Fibroblast of skin of right quadriceps (primary cell): ENCODE measurements at places on chromosomes 2 and 18.

GRCh38 chr18:50338715-50339114 is 36.1 kb upstream of the SKA1 start:
- no peak for DNase-seq

- DNase-seq = no peak
These were observed 30.2 kb upstream of the SCLY start for GRCh38 chr2:238030422-238031155.

DNA sequence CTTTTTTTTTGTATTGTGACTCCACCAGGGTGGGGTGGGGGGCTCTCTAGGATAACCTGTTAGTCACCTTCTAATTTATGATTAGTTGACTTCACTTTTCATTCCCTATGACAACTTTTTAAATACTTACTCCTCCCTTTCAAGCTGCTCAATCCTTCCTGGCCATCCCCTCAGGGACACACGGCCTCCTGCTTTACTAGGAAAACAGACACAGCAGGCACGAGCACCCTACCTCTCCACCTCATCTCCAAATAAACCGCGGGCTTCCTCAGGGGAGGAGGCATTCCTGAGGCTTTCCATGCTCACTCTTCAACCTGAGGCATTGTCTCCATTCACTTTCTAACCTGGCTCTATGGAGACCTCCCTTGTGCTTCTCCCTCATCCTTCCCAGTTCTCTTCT is 33.0 kb downstream of the B4GALT6 start:
- DNase-seq = no peak

DNA sequence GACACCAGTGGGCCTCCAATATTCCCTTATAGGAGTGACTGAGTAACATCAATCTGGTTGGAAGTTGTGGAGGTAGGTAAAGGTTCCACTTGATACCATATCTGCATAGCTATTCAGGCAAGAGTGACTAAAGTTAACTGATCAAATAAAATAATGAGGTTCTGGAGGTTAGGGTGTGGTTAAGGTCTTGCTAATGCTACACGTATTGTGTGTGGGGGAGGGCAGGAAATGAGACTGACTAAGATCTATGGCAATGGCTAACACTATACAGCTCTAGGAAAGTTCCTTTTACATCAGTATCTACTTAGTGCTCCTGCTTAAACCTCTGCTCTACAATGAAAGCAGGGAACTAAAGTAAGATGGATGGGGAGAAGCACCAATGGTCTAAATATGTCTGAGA is 149.1 kb upstream of the MGAT5 start:
- no peak for DNase-seq

DNA sequence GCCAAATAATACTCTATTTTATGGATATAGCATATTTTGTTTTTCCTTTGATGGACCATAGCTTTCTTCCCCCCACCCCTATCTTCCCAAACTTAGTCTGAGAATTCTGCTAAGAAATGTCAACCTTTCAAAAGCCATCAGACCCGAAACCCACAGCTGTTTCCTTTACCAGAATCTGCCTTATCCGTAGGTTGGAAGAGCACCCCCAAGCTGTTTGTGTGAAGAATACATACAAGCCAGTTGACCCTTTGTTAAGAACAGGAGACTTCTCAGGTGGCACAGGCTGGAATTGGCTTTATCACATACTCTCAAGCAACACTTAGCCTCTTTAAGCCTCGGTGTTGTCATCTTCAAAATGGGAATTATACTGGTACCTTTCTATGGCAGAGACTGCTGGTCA is 135.1 kb downstream of the ACTR3 start:
- DNase-seq = no peak

DNA sequence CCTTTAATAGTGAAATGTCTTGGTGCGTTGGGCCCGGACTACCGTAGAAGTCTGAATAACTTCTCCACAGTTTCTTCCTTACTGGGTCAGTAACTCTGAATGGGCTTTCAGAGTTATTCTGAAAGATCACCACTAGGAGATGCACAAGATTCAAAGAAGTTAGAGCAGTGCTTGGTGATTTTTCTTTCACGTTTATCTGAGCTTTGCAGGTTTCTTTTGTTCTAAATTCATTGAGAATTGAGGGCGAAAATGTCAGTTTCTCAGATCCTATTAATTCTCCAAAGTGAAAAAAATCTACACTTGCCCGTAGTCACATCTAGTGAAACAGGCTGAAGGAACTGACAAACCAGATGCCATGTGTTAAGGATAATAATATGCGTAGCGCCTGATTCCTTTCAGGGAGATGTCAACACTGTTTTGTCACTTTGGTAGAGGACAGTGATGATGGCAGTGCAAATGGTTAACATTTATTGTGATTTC is 70.1 kb downstream of the QPCT start:
- DNase-seq = peak; percentile 80

- DNase-seq = peak; percentile 57
These were observed 492.3 kb upstream of the ZEB2 start for GRCh38 chr2:145012214-145012670.

DNA sequence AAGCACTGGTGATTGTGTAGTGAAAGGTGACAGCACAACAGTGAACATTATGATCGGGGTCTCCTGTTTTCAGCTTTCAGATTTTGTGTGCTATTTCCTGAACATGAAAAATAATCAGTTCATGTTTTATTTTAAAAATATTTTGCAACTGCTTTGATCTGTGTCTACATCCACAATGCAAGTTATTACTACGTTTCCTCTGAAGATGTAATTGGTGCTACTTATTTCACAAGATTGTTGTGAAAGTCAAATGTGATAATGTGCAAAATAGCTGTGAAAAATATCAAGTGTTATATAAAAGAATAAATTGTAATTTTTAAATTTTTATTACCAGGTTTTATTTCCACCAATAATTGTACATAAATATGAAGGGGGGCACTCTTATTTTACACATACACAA is 6.1 kb upstream of the GCA start:
- DNase-seq = no peak

GRCh38 chr2:195498176-195498575 is 158.8 kb upstream of the SLC39A10 start:
- peak; percentile 11 for DNase-seq

DNA sequence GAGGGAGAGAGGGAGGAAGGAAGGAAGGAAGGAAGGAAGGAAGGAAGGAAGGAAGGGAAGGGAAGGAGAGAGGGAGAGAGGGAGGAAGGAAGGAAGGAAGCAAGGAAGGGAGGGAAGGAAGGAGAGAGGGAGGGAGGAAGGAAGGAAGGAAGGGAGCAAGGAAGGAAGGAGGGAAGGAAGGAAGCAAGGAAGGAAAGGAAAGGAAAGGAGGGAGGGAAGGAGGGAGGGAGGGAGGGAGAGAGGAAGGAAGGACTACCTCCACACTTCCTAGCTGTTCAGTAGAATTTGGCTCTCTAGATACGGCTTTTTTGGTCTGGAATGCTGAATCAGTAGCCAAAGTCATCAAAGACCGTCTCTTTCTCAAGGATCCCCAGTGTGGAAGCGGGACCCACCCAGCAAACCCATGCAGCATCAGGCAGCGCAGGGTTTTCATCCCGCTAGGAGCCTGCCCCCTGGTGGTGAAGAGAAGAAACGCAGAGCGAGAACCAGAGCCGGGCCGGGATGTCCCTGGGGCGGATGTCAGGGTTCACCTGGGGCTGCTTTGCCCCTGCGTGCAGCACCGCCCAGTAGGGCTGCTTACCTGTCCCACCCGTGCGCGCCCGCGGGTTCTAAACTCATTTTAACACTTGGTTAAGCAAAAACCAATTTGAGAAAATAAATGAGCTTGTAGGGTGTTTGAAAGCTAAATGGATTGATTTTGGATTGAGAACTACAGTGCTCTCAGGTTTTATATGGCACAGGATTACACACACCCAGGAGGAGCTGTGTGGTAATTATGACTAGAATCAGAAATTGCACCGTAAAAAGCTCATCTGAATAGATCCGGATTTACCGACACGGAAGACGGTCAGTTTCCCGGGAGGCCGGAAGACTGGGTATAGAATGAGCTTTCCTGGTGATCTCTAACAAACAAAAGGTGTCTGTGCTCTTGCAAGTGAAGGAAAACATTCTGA is 48.1 kb upstream of the ARL4C start:
- DNase-seq = peak; percentile 69

- no peak for DNase-seq
These were observed 206.8 kb upstream of the TNP1 start for GRCh38 chr2:217066510-217067270.

DNA sequence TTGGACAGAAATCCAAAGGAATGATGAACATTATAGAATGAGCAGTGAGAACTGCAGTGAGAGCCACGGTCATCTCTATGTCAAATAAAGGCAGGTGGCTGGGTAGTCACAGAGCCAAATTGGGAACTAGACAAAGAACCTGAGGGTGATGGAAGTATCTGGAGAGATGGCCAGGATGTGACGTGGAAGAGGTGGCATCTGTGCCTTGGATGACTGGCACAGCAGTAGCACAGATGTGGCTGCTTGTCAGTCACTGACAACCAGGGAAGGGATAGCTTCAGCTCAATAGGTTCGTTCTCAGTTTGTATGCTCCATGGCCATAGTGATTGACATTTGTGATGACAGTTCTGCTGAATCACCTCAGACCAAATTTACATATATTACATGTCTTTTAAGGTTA is 172.3 kb downstream of the PARD3B start:
- DNase-seq = no peak

DNA sequence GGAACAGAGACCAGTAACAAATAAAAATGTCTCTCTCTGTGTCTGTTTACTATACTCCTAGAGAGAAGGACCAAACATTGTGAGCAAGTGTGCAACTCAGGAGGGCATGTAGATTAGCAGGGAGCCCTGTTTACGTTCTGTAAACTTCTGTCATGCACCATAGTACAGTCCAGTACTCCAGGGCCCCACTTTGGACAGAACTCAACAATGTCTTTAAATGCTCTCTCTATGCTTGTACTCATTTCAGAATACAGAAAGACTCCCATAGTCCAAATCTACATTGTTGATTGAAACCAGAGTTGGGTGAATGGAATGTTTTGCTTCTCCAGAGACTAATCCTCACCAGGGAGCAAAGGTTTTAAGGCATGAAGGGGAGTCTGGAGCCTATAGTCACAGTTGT is 934.8 kb downstream of the NRXN1 start:
- DNase-seq = no peak

DNA sequence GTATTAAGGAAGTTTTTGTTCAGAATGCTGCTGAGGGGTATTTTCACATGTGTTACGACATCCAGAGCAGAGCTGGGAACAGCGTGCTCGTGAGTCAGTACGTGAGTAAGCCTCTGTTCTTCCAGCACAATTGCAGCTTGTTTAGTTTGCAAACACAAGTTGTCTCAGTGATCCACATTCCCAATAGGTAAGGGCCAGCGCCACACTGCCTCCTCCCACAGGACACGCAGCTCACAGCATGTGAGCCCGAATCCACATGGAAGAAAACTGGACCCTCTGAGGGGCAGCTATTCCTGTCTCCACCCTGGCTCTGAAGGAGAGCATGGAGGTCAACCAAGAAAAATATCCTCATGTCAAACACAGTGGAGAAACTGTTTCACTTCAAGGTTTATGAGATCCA is 173.9 kb upstream of the PID1 start:
- peak; percentile 81 for DNase-seq

DNA sequence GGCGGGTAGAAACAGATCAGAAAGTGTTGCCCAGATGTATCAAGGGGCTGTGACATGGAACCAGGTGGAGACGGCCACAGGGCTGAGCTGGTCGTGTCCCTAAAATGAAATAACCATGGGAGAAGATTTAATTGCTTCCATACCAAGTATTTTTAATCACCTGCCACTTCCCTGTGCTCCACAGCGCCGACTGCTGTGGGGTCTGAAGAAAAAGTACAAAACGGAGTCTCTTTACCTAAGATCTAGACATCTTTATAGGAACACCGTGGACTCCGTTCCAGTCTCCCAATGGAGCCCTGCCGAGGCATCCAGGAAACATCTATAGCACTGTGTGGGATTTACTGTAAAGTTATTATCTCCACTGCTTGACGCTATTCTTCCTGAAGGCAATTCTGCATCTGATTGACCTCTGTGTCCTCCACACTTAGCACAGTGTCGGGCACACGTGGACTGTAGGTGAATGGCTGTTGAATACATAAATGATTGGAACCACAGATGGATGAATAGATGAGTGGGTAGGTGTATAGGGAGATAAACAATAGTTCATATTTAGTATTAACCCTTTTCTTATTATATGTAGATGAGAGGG is 21.6 kb upstream of the GYPC start:
- DNase-seq = no peak

- peak; percentile 31 for DNase-seq
These were observed 2.7 kb downstream of the CDH7 start for GRCh38 chr18:65753520-65753919.

DNA sequence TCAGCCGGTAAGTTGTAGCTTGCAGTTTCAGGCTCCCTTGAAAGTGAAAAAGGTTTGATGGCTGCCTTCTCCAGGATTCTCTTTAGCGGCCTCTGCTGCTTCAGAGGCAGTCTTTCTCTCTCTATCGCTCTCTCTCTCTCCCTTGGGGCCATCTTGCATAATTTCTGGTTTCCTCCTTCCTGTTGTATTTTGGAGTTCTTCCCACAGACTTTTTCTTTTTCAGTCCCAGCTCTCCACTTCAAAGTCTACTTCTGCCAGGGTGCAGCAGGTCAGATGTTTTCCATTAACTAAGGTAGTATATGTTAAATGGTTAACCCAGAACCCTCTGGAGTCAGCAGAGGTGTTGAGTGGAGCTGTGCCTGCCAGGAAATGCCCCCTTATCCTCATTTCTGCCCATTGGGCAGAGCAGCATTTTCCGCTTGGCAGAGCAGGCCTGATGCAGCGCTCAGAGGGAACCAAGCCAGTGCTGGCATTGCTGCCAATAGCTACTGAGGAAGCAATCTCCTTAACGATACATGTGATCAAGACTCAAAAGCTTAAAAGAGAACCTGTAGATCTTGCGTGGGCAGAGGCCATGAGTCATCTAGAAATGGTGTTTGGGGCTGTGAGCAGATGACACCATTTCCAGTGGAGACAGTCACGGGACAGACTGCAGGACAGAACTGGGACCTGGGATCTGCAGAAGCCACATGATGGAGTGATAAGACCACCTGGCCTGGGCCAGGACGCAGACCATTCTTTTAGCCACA is 20.8 kb downstream of the DBI start:
- peak; percentile 86 for DNase-seq
